ENCODE measurements at places on chromosomes 6 and 20.

- DNase-seq: no peak
These were observed 15.4 kb downstream of the TMEM244 start for GRCh38 chr6:129845696-129846095.

- peak; percentile 76 for DNase-seq
These were observed 28.4 kb downstream of the SYNDIG1 start for GRCh38 chr20:24497851-24498250.

- DNase-seq: no peak
These were observed 21.8 kb downstream of the FOXA2 start for GRCh38 chr20:22562620-22563019.

DNA sequence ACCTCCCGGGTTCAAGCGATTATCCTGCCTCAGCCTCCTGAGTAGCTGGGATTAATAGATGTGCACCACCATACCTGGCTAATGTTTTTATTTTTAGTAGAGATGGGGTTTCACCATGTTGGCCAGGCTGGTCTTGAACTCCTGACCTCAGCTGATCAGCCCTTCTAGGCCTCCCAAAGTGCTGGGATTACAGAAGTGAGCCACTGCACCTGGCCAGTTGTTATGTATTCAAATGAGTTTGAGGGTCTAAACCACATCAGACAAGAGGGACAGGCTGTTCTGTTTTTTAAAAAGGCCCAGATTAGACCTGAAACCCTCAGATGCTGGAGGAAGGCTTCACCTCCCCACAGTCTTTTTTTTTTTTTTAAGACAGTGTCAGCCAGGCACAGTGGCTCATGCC, 4.1 kb upstream of the SPAG4 start:
- no peak for DNase-seq

GRCh38 chr6:81031416-81031815, 721.1 kb downstream of the TENT5A start:
- DNase-seq: no peak

DNA sequence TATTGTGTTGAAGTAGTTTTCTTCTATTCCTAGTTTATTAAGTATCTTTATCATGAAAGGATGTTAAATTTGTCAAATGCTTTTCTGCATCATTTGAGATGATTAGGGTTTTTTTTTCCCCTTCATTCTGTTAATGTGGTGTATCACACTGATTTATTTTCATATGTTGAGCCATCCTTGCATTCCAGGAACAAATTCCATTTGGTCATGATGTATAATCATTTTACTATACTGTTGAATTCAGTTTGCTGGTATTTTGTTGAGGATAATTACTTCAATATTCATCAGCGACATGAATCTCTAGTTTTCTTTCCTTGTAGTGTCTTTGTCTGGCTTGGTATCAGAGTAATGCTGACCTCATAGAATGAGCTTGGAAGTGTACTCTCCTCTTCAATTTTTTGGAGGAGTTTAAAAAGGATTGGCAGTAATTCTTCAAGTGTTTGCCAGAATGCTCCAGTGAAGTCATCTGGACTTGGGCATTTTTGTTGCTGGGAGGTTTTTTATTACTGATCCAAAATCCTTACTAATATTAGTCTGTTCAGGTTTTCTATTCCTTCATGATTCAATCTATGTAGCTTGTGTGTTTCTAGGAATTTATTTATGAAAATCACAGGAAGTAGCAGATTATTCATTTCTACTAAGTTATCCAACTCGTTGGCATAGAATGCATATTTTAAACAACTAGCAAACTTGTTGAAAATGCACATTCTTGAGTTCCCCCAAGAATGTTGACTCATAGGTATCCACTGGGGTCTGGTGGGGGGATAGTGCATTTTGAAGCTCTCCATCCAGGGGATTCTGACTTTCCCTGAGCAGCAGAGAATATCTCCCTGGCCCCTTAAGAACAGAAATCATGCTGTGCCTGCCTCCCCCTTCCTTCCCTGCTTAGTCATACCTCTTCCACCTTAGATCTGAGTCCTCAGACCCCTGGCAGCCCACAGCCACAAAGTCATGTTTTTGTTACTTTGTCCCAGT, 187.1 kb downstream of the BMP7 start:
- DNase-seq: no peak

GRCh38 chr6:125959041-125959440, 2.5 kb downstream of the HINT3 start:
- DNase-seq: no peak

- peak; percentile 51 for DNase-seq
These were observed 2.7 kb downstream of the BCAS1 start for GRCh38 chr20:54067606-54068174.

GRCh38 chr6:83343121-83343520, 87.7 kb downstream of the ME1 start:
- no peak for DNase-seq
